ENCODE measurements at places on chromosomes 7 and 10.

DNA sequence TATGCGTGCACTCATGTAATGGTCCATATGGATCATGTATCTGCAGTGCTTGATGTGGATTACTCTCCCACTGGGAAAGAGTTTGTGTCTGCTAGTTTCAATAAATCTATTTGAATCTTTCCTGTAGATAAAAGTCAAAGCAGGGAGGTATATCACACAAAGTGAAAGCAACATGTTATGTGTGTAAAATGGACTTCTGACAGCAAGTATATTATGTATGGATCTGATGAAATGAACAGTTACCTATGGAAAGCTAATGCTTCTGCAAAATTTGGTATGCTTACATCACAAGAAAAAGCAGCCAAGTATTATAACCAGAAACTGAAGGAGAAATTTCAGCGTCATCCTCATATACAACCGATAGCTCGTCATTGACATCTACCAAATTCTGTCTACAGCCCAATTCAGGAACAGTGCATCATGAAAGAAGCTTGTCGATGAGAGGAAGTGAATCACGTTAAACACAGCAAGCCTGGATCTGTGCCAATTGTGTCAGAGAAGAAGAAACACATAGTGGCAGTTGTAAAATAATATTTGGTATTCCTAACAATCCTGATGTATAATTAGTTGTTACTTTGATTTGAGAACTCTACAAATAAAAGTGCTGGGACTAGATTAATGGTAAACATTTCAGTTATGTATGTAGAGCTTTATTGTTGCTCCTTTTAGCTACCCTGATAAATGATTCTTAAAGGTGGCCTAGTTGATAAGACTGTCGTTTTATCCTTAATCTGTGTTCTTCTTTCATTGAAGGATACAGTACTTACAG is 14.2 kb upstream of the SYPL1 start:
- DNase-seq = peak; percentile 18

DNA sequence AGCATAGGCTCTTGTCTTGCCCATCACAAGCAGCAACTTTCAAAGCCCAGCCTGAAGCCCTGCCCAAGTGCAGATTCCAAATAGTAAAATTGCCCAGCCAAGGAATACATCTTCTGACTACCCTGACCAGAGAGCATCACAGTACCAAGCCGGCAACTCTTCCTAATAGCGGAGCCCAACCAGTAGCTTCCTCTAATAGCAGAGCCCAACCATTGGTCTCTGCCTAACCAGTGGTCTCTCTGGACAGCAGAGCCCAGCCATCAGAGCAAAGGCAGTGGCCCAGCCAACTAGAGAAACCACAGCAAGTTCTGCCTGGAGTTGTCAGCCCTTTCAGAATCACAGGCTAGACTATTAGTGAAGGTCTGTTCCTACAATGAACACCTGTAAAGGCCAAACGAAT is 285.6 kb downstream of the HGF start:
- DNase-seq = no peak

GRCh38 chr7:98559958-98560357 is 57.1 kb upstream of the NPTX2 start:
- no peak for DNase-seq

DNA sequence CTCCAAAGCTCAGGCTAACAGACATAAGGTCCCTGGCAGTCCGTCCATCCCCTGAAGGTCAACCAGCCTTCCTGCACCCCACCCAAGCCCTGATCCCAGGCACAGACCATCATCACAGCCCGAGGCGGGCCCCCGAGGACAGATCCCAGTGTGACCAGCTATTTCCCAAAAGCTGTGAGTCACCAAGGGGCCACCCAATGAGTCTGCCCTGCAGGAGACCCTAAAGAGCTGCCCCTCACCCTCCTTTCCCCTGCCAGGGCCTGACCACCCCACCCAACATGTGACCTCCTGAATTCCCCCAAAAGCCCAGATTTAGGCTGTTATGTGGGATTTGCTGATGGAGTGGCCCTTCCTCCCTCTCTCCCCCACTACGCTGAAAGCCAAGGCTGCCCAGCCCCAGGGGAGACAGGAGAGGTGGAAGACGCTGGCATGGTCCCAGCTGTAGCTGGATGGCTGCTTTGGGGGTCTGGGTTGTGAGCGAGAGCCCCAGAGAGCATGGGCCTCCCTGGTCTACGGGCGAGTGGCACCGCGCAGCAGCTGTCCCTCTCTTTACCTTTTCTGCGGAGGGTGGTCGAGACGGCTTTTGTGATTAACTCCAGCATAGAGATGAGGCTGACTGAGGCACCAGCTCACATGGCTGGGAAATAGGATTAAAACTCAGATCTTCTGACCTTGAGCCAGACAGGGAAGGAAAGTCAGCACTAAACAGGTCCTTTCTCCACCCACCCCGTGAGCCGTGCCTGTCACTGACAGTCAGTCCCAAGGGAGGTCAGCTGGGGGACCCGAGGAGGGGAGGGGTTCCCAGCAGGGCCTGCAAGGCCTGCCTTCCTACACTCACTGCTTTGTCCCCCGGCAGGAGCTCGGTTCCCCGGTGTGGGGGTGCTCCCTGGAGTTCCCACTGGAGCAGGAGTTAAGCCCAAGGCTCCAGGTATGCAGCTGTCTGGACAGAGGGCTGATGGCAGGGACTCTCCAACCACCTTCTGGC is 16.7 kb downstream of the ELN start:
- no peak for DNase-seq

DNA sequence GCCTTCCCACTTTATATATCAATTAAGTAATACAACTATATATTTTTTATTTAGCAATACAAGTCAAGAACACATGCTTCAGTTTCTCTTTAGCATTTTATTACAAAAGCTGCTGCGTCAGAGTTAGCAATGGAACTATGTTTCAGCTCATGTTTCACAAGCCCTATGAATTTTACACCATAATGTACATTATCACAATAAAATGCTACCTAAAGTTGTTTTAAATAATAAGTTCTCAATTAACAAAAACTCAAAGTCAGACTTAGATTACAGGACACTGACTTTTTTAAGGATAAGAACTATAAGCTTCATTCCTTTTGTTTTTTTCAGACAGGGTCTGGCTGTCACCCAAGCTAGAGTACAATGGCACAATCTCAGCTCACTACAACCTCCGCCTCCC is 52.3 kb downstream of the EZH2 start:
- DNase-seq = no peak

DNA sequence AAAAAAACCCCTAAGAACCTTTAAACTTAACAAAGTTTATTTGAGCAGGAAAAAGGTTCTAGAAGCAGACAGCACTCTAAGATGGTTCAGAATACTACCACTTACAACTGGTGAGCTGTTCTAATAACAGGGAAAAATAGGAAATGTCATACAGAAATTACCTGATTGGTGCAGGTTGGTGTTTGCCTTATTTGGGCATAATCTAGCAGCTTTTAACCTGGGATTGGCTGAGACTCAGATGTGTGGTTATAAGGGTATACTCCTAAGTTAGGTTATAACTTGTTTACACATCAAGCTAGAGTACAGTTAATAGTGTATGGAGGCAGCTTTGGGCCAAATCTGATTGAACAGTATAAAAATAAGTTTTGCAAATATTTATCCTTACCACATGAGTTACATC is 59.8 kb downstream of the MAPK8 start:
- DNase-seq = no peak

GRCh38 chr10:352476-353235 is 217.4 kb downstream of the ZMYND11 start:
- no peak for DNase-seq
